Right atrium auricular region (tissue), 2 donors: ENCODE measurements at places on chromosomes 1 and 21. TPM values are rescaled to one million over a fixed set of nuclear protein-coding genes. Genes with fewer than 3 reads are reported as not detected.

GRCh38 chr1:243455760-243456651 is 200.2 kb downstream of the SDCCAG8 start:
- no peak for DNase-seq

CATSPER4 gene
- not detected for total RNA-seq

EYA3 gene
- 15.6 TPM for total RNA-seq

GRCh38 chr1:10672343-10673050 is 123.9 kb downstream of the CASZ1 start:
- no peak for DNase-seq

DNA sequence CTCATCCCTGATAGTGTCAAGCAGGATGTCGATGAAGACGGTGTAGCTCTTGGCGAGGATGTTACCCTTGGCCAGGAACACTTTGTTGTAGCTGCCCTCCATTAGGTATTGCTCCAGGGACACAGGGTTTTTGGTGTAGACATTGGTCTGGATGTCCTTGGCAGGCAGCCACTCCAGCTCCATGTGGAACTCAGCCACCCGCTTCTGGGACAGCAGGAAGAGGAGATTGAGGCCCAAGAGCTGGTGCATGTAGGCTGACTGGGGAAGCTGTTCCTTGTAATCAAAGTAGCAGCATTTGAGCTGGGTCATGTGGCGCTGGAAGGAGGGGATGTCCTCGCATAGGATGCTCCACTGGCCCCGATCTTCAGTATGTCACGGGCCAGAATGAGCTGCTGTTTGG is 9.5 kb downstream of the IL6R start:
- DNase-seq, result no peak

DNA sequence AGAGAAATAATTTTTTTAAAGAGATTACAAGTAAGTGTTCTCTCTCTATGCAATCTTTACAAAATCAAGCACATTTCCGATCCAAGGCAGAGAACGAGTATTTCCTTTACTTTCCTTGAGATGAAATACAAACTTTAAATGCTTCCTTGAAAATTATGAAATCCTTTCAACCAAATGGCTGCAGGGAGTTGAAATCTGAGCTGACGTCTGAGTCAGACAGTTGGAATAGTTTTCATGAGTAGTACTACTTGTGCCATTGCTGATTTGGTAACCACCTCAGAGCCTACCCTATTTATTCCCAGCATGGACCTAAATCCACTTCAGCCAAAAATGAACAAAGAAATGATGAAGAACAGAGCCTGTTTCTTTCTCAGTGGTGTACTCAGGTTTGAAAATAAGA is 183.6 kb downstream of the GIPC2 start:
- no peak for DNase-seq

- no peak for DNase-seq
These were observed 40.1 kb upstream of the TMPRSS15 start for GRCh38 chr21:18443701-18444100.
